ENCODE measurements at places on chromosomes 2 and 18. TPM values are rescaled to one million over a fixed set of nuclear protein-coding genes. Genes with fewer than 3 reads are reported as not detected.

The MBD1 gene
- polyA plus RNA-seq: 39.7 TPM

The LHCGR gene
- 0.08 TPM for polyA plus RNA-seq

The GKN2 gene
- polyA plus RNA-seq: 0.36 TPM

The RASGRP3 gene
- polyA plus RNA-seq: 19.6 TPM

GRCh38 chr2:62423235-62423634, 82.8 kb downstream of the TMEM17 start:
- no peak overlapping the region for H3K4me3 ChIP-seq
- no peaks in the 10 kb centered on the region for H3K36me3 ChIP-seq
- no peaks in the 10 kb centered on the region for H3K27me3 ChIP-seq
- DNase-seq: no peak
- H3K27ac ChIP-seq: no peak overlapping the region
- H3K4me1 ChIP-seq: no peaks in the 10 kb centered on the region

DNA sequence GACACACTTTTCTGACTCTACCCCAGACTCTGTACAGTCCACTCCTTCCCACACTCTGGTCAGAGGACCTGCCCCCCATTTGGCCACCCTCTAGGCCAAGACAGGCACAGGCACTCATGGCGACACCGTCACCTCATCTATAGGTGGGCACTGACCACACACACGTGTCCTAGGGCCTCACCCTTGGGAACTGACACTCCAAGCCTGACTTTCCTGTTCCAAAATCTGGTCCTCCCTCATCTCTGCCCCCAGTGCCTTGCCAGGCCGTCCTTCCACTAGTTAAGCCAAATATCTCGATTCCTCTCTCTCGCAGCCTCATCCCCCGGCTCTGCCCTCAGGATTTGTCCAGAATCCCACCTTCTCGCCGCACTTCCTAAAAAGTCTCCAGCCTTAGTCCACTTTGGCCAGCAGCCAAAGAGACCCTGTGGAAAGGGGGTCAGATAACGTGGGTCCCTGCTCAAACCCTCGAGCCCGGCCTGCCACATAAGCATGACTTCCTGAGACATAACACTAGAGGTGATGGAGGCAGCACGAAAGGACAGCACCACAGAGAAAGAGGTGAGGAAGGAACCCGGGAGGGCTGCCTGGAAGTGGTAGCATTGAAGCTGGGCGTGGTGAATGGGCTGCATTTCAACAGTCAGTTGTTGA, 105.8 kb upstream of the OTOS start:
- no peaks in the 10 kb centered on the region for H3K36me3 ChIP-seq
- peaks cover 66% of the 10 kb centered on the region for H3K4me1 ChIP-seq
- DNase-seq: no peak
- peaks cover 3% of the 10 kb centered on the region for H3K27me3 ChIP-seq
- H3K4me3 ChIP-seq: no peak overlapping the region

DNA sequence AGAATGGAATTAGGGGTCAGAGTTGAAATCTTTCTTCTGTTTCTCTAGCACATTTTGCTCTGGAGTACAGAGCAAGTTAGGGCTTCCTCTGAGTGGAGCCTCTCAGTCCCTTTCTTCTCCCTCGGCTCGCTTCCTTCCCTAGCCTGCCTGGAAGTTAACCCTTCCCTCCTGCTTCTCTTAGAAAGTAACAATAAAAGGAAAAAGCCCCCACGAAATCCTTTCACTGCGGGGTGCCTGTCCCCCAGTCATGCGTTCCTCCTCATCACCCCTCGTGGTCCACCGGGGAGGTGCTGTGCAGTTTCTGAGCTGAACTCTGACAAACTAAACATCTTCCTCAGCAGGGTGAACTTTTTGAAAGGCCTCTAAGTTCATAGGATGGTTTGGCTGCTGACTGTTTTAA, 2.0 kb downstream of the IGFBP2 start:
- peak; percentile 35 for DNase-seq
- H3K27me3 ChIP-seq: peaks cover 22% of the 10 kb centered on the region
- H3K4me1 ChIP-seq: peaks cover 39% of the 10 kb centered on the region
- peaks cover 11% of the 10 kb centered on the region for H3K36me3 ChIP-seq

DNA sequence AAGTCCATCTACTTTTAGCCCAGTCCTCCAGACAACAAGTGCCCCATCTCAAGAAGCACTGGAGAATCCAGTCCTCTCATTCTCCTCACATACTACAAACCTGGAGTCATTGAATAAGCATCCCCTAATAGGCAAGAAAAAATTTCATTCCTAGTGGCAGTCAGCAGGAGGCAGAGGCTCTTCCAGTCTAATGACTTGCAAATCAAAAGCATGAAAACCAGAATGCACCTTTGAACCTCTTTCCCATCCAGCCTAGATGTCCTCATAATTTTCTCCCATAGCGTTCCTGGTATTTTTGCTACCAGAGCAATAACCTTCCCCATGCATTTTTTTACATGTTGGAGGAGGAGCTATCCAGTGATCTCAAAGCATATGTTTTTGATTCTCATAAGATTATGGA, 252.6 kb downstream of the TTC32 start:
- H3K4me3 ChIP-seq: no peak overlapping the region
- H3K27ac ChIP-seq: no peak overlapping the region
- DNase-seq: peak; percentile 63
- no peaks in the 10 kb centered on the region for H3K4me1 ChIP-seq

DNA sequence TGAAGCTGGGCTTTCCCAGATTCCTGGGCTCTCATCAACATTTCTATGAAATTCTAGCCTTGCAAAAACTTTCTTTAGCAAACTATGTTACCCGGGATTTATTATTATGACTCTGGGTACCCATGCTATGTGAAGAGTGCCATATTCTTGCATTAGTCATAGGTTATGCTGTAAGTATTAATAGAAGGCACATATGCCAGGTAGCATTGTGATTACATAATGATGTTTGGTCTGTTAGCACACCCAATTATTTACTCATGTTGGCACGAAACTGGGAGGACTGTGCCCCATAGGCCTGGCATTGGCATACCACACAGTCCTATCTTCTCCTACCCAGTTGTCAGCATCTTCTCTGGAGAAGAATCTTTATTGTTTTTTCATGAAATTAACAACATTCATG, 171.0 kb downstream of the SLC4A3 start:
- H3K36me3 ChIP-seq: no peaks in the 10 kb centered on the region
- H3K4me3 ChIP-seq: no peak overlapping the region
- no peaks in the 10 kb centered on the region for H3K4me1 ChIP-seq
- no peaks in the 10 kb centered on the region for H3K27me3 ChIP-seq
- H3K27ac ChIP-seq: no peak overlapping the region

- H3K36me3 ChIP-seq: peaks cover 51% of the 10 kb centered on the region
- H3K27ac ChIP-seq: no peak overlapping the region
- no peaks in the 10 kb centered on the region for H3K27me3 ChIP-seq
- peaks cover 4% of the 10 kb centered on the region for H3K4me1 ChIP-seq
Measured at GRCh38 chr2:86468162-86469033, 27.2 kb downstream of the KDM3A start.

- H3K27ac ChIP-seq: no peak overlapping the region
- H3K4me1 ChIP-seq: peaks cover 30% of the 10 kb centered on the region
- no peaks in the 10 kb centered on the region for H3K27me3 ChIP-seq
- peak; percentile 27 for DNase-seq
Measured at GRCh38 chr18:50662775-50663383, 103.0 kb downstream of the MAPK4 start.

- DNase-seq: peak; percentile 60
- peaks cover 7% of the 10 kb centered on the region for H3K36me3 ChIP-seq
- H3K27me3 ChIP-seq: no peaks in the 10 kb centered on the region
- H3K4me3 ChIP-seq: peak overlapping the region; percentile 31
Measured at GRCh38 chr2:69798290-69798908, 31.1 kb upstream of the GMCL1 start.

DNA sequence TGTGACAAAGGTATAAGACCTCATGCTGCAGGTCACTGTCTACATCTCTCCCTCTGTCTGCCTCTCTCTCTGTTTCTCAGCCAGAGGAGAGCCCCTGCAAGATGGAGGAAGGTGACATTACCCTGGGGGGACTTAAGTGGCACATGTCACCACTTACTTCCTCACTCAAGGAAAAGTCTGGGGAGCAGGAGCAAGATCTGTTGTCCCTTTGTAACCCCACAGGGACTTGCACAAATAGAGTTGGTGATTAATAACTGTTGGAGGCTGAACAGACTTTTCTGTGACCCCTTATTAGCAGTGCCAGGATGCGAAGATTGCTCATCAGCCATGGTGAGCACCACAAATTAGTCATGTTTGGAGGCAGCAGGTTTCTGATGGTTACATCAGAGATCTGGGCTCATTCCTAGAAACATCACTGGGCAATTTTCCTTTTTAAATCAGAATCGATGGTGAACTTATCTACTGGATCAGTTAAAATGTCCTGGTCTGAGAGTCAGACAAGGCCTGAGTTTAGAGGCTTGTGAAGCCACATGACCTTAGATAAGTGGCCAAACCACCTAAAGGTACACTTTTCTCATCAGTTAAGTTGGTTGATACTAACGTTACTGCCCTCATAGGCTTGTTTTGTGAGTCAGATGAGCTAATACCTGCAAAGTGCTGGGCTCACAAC, 81.2 kb upstream of the LTBP1 start:
- no peak overlapping the region for H3K27ac ChIP-seq
- no peak for DNase-seq
- no peaks in the 10 kb centered on the region for H3K36me3 ChIP-seq
- H3K4me1 ChIP-seq: peaks cover 4% of the 10 kb centered on the region
- no peak overlapping the region for H3K4me3 ChIP-seq
- H3K27me3 ChIP-seq: no peaks in the 10 kb centered on the region

- H3K4me1 ChIP-seq: no peaks in the 10 kb centered on the region
- H3K36me3 ChIP-seq: peaks cover 8% of the 10 kb centered on the region
Measured at GRCh38 chr2:62074233-62074632, 121.7 kb upstream of the B3GNT2 start.

All from muscle of leg (tissue), 16 donors.